ENCODE measurements at places on chromosomes 2 and 18.

DNA sequence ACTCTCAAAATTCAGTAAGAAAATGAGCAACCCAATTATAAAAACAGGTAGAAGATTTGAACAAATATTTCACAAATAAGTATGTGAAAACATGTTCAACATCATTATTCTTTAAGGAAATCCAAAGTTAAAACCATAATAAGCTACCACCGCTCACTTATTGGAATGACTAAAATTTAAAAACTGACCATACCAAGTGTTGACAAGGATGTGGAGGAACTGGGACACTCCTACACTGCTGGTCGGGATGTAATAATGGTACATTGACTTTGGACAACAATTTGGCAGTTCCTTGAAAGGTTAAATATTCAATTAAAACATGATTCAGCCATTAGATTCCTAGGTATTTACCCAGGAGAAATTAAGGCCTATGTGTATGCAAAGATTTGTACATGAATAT lies 336.5 kb downstream of the IRS1 start:
- no peak for DNase-seq

DNA sequence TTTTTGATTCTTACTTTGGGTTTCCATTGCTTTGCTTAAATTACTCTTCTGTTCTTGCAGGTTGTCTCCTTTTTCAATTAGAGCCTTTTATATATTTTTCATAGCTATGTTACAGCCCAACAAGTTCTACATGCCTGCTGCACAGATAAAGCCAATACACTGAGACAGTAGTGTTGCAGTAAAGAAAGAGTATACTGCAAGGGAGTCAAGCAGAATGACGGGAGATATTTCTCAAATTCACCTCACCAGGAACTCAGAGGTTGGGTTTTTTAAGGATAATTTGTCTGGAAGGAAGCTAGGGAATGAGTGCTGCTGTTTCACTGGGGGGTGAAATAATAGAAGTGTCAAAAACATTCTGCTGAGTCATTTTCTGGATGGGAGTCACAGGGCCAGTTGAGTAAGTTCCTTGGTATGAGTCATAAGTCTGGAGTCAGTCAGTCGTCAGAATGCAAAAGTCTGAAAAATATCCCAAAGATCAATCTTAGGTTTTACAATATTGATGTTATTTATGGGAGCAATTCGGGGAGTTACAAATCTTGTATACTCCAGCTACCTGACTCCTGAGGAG lies 193.0 kb upstream of the RGPD4 start:
- DNase-seq, result no peak

DNA sequence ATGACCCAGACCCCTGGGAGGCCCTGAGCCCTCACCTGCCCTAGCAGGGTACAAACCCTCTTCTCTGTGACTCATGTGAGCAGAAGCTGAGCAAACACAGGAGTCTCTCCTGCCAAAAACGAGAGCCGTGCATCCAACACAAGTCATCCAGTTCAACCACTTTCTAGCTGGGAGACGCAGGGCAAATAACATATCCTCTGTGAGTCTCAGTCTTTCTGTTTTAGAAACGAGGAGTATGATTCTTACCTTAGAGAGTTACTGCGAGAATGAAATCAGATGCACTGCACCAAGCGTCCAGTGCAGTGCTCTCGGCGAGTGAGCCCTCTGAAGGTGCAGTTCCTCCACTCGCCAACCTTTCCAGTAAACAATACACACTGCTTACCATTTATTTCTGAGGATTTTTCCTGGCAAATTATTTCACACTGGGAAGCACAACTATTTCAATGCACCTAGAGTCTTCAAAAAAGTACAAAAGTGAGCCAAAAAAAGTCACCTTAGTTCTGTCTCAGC lies 331.8 kb upstream of the MYT1L start:
- no peak for DNase-seq

- no peak for DNase-seq
Measured at GRCh38 chr18:58495207-58495606, 133.7 kb downstream of the ALPK2 start.

DNA sequence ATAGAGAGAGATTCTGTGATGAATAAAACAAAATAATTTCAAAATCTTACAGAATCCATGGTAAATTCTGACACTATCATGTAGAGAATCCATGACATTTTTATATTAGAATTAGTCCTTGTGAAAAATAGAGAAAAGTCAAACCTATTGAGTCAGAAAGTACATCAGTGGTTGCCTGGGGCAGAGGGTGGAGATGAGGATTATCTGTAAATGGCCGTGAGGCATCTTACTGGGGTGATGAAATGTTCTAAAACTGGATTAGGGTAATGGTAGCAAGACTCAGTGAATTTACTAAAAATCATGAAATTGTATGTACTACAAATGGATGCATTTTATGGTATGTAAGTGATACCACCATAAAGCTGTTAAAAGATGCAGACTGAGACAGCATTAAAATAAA lies 323.1 kb downstream of the SLC8A1 start:
- DNase-seq, result no peak

DNA sequence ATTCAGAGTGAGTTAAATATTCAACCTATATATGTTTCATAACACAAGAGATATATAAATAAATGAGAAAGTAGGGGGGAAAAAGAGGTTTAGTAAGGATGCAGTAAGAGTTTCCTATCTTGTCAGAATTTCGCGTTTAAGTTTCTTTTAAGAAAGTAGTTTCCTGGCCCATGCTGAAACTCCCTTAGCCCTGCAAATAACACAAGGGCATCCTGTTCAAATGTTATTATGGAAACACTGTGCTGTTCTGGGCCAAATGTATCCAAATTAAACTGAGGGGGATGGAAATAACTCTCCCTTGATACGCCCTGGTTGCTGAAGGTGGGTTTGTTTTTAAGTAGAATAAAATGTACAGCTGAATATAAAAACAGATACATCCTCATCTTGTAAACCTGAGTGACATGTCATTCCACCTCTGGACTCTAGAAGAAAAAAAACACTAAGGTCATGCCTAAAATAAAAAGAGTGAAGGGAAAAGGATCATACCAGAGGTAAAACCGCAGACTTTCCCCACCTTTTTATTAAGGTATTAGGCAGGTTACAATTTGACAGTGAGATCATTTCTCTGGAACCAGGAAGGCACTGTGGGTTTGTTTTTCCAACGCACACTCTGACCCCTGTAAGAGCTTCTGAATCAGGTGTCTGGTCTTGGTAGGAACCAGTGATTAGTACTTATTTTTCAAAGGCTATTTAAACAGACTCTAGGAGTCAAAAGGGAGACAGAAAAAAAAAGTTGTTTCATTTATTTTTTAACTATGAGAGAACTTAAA lies 16.7 kb downstream of the BCL2 start:
- no peak for DNase-seq

DNA sequence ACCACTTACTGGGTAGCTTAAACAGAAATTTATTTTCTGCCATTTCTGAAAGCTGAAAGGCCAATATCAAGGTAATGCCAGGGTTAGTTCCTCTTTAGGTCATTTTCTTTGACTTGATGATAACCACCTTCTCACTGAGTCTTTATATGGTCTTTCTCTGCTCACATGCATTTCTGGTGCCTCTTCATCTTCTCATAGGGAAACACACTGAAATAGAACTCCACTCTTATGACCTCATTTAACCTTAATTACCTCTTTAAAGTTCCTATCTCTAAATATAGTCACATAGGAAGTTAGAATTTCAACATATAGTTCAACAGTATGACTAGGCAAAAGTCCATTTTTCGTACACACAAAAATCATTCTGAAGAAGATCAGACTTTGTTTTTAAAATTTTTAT lies 616.8 kb upstream of the VRK2 start:
- no peak for DNase-seq

GRCh38 chr2:135689679-135690078 lies 52.0 kb upstream of the UBXN4 start:
- DNase-seq, result no peak

- DNase-seq, result no peak
Measured at GRCh38 chr18:7733642-7734041, 166.5 kb downstream of the PTPRM start.

GRCh38 chr2:145546091-145546490 lies 1026.2 kb upstream of the ZEB2 start:
- DNase-seq, result no peak

GRCh38 chr2:176107731-176108181 lies 676 bp downstream of the HOXD11 start:
- no peak for DNase-seq

DNA sequence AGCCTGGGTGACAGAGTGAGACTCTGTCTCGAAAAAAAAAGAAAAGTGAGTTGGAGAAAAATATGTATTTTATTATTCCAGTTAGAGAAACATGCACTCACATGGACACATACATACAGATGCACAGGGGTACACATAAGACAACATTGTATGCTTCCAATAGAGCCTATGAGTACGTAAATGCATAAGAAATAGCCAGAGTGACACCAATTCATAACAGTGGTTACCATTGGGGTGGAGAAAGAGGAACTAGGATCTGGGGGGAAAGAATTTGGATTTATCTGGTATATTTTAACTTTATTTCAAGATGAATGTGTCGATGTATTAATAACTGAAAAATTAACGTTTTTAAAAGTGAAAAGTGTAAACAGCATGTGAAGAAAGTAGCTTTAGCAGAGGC lies 16.1 kb downstream of the IL36A start:
- DNase-seq, result no peak

DNA sequence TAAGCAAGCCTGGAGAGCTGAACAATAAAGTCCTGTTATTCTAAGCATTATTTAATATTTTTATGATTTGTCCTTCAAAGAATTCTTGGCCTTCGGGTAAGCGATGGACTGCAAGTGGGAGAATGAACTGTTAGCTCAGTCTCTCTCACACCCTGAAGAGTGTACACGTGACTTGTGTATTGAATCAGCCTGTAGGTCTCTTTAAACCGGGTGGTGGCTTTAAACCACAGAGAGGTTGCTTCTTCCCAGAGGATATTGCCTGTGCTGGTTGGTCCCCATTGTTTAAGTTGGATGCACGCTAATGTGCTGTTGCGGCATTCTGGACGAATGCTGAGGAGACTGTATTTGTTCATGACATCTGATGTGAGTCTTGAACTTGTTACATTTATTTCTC lies 183.3 kb downstream of the LTBP1 start:
- DNase-seq, result no peak

GRCh38 chr2:206202446-206202845 lies 42.8 kb downstream of the EEF1B2 start:
- no peak for DNase-seq

- no peak for DNase-seq
Measured at GRCh38 chr2:40820319-40820718, 368.4 kb upstream of the SLC8A1 start.

DNA sequence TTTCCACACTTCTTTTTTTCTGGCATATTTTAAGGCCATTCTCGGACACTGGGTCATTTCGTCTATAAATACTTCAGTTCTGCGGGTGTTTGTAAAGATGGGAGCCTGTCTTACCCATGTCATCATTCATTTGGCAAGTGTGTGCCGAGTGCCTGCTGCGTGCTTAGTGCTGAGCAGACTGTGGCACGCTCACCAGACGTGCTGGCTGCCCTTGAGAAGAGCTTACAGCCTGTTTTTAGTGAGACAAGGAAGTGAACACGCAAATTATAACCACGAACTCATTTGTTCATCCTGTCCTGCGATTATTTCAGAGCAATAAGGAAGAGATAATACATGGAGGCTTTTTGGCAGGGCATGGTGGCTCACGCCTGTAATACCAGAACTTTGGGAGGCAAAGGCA lies 10.4 kb upstream of the STON1 start:
- no peak for DNase-seq

DNA sequence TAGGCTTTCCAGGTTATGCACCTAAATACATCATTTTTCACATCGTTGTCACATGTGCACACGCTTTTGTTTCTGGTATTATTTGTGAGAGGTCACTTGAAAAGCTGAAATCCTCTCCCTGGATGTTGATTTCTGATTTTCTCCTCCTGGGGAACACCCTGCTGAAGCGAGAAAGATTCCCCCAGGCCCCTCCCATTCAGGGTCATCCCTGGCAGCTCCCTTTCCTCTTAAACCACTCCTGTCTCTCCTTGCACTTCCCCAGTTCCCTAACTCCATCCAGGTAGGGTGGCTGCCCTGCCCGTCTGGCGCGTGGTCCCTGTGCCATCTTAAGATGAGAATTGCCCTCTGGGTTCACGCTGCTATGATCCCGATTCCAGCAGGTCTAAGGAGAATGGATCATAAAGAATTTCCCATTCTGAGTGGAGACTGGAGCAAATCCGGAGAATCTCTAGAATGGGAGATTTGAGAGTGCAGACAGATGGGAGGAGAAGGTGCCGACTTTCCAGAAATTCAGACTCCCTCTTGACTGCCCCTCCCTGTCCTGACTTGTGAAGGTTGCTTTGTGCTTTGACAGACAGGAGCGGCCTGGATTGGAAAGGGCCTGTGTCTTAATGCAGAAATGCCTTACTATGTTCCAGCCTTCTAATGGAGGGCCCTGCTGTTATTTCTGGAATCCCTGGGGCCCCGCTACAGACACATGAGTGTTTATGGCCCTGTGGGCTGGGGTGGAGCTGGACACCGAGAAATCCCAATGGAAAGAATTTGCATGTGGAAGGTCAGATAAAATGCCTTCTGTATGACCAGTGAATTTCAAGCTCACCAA lies 1.3 kb upstream of the YWHAQ start:
- no peak for DNase-seq

DNA sequence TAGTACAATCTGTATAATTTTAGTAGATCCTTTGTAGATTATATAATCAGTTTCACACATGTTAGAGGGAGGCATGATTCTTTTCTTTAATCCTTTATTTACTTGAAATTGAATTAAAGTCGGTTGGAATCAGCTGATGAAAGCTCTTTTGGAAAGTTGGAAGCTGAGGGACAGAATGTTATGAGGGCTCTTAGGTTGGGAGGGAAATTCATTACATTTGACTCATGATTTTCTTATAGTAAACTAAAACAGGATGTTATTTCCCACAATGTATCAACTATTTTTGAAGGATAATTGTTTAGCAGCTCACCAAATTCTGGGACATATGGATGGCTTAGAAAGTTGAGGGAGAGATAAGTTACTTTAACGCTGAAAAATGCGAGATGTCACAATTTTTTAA lies 52.7 kb upstream of the TMEFF2 start:
- DNase-seq, result no peak

DNA sequence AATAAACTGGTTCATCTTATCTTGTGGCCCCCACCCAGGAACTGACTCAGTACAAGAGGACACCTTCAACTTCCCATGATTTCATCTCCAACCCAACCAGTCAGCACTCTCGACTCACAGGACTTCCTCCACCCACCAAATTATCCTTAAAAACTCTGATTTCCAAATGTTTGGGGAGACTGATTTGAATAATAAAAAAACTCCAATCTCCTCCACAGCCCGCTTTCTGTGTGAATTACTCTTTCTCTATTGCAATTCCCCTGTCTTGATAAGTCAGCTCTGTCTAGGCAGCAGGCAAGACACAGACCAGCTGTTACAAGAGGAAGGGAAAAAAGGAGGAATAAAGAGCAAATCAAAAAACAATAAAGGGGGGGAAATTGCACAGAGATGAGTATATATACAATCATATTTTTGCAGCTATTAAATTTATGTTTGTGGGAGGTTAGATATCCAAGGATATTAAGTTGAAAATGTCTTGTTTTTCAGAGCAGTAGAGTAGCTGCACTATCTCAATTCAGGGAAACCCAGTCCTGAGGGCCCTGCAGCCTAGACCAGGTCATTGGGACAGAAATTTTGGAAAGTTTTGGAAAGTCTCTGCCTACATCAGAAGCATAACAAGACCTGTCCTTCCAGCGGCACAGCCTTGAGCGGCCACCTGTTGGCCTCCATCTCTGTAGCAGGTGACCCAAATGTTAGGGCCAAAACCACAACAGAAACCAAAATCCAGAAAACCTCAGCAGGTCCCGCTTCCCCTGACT lies 32.8 kb upstream of the SIGLEC15 start:
- DNase-seq, result no peak

All from NCI-H446 treated with DMSO at 0.1 percent for 48 hours (cell line).